Central memory CD4-positive, alpha-beta T cell (primary cell): ENCODE measurements at places on chromosomes 7 and 10.

GRCh38 chr7:24713039-24713793, 44.0 kb downstream of the GSDME start:
- no peak for DNase-seq

- DNase-seq = no peak
These were observed 50.7 kb upstream of the KCNIP2 start for GRCh38 chr10:101894266-101894665.

- no peak for DNase-seq
These were observed 162.5 kb upstream of the MALRD1 start for GRCh38 chr10:18886102-18886501.

GRCh38 chr7:139915864-139916716, 87.0 kb downstream of the TBXAS1 start:
- peak; percentile 9 for DNase-seq

DNA sequence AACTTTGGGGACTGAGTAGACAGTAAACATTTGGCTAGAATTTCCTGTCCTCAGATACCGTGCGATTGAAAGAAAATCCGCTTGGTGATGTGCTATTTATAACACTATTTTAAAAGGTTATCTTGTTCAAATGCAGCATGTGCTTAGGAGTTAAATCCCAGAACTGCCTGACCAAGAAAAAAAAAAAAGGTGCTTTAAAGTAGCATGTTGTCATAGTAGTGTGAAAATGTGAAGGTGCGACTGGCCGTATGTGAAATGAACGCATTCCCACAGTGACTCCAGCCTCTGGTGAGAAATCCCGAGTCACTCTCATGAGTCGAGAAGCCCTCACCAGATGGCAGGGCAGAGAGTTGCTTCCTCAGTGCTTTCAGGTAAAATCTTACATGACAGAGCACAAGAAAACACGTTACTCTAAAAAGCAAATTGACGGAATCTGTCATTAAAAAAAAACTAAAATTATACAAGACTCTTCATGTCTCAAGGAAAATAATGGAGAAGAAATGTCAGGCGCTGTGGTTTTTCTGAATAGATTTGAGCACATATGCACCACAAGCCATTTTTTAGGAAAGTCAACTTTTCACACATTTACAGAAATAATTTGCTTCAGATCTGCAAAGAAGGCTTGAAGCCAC, 18.4 kb upstream of the KLF6 start:
- no peak for DNase-seq

- no peak for DNase-seq
These were observed 20.8 kb upstream of the CYTH3 start for GRCh38 chr7:6293202-6293601.

- DNase-seq = no peak
These were observed 3.2 kb downstream of the IL6 start for GRCh38 chr7:22730066-22730710.

DNA sequence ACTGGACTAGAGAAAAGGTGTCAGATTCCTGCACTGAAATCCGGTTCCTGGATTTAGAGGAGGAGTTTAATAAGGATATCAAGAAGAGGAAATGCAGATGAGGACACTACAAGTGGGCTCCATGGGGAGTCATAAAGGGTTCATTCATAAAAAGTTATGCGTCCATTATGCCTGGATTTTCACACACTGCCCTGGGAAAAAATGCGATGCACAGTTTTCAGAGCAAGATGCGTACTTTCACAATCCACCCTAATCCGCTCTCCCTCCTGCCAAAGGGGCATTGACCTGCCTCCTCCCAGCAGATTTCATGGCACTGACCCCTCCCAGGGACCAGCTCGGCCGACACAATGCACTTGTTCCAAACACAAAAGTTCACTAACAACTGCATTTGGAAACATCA, 42.2 kb upstream of the OPALIN start:
- DNase-seq = no peak

DNA sequence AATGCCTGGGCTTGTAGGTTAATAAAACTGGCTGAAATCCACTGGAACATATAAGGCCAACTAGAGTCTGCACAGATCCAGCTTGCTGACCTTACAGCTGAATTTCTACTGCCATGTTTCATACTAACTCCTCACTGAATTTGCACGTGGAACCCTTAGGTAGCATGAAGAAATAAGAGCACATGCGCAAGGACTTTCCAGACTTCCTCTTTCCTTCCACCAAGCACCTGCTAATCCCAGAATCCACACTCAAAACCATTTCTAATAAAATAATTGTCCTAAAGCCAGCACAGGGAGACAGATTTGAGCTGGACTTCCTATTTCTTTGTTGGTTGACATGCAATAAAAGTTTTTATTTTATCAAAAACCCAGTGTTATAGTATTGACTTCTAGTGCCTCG, 46.8 kb downstream of the NPVF start:
- DNase-seq = no peak

GRCh38 chr7:128106821-128107220, 75.6 kb upstream of the LRRC4 start:
- DNase-seq = no peak

GRCh38 chr10:22927166-22927565, 687 bp upstream of the ARMC3 start:
- no peak for DNase-seq

DNA sequence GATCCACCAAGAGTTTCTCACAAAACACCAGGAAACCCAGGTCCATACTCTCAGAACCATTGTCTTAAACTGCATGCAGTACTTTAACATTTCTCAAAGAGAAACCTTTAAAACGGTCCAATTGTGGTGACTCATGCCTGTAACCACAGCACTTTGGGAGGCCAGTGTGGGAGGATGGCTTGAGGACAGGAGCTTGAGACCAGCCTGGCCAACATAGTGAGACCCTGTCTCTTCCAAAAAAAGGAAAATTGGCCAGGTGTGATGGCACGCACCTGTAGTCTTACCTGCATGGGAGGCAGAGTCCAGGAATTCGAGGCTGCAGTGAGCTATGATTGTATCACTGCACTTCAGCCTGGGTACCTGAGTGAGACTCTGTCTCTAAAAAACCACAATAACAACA, 97.5 kb upstream of the OIT3 start:
- DNase-seq = no peak

- DNase-seq = no peak
These were observed 263.9 kb downstream of the ELFN1 start for GRCh38 chr7:1934017-1934416.

- DNase-seq = peak; percentile 37
These were observed 47.9 kb upstream of the NPFFR1 start for GRCh38 chr10:70331486-70332268.

GRCh38 chr7:104956753-104957450, 57.1 kb upstream of the KMT2E start:
- DNase-seq = no peak
